ENCODE measurements at places on chromosomes 7 and 10.

DNA sequence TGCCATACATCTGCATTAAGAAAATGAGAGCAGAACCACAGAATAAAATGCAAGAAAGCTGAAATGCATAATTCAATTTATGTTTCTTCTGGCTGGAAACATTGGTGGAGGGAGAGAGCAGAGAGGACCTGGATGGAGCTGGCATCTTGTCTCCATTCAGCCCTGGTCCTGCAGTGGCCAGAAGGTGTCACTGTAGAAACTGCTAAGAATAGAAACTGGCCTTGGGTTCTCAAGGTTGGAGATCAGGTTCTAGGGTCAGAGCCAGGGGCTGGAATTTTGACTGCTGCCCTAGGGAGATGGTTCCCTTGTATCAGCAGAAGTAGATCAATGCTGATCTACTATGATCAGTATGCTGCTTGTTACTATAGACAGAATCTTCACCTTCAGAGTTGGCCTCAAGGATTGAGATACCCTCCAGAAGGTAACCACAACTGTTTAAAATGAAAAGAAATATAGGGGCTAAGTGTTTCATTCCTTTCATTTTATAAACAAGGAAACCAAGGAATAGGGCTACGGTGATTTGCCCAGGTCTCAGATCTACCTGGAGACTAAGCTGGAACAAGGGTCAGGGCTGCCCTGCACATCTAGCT, 13.1 kb downstream of the TAS2R41 start:
- no peak for DNase-seq

DNA sequence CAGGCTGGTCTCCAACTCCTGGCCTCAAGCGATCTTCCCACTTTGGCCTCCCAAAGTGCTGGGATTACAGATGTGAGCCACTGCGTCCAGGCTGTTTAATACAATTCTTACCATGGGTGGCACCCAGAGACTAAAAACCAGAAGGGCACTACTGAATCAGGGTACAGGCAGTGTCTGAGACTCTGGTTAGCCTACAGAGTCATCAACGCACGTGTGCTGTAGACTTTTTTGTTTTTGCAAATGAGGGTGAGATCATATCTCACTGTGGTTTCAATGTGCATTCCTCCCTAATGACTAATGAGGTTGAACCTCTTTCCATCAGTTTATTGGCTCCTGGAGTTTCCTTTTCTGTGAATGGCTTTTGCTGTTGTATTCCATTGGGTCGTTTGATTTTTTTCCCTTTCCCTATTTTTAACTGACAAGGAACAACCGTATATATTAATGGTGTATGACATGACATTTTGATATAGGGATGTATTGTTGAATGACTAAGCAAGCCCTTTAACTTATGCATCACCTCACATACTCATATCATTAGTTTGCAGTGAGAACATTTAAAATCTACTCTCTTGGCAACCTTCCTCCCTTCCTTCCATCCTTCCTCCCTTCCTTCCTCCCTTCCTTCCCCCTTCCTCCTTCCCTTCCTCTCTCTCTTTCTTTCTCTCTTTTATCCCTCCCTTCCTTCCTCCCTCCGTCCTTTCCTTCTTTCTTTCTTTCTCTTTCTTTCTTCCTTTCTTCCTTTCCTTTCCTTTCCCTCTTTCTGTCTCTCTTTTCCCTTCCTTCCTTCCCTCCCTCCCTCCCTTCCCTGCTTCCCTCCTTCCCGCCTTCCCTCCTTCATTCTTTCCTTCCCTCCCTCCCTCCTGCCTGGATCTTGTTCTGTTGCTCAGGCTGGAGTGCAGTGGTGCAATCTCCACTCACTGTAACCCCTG, 9.3 kb upstream of the TMEM270 start:
- DNase-seq = no peak

GRCh38 chr10:110706690-110707098, 62.6 kb downstream of the RBM20 start:
- DNase-seq = no peak

- DNase-seq = no peak
These were observed 130.8 kb upstream of the GPR26 start for GRCh38 chr10:123535386-123535785.

- DNase-seq = no peak
These were observed 5.7 kb upstream of the PRR15 start for GRCh38 chr7:29557954-29558353.

- no peak for DNase-seq
These were observed 667.1 kb upstream of the LRRTM3 start for GRCh38 chr10:66258693-66259092.

GRCh38 chr7:24877790-24878311, 102.1 kb downstream of the OSBPL3 start:
- DNase-seq = peak; percentile 66

DNA sequence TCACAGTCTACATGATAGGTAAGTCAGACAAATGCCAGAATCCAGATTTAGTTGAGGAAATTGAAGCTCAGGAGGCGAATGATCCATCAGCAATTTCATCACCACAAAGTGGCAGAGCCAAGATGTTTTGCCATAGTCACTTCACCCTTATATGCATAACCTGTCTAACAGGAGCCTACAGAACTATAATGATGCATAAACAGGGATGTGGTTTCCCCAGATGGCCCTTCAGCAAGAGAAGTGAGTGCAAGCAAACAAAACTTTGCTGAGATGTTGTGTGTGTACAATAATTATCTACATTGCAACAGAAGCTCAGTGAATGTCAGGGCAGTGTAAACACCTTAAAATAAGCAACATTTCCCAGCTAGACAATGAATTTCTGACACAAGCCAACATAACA, 28.6 kb downstream of the PON3 start:
- DNase-seq = no peak
